BJ (cell line): ENCODE measurements at places on chromosomes 6 and 20.

DNA sequence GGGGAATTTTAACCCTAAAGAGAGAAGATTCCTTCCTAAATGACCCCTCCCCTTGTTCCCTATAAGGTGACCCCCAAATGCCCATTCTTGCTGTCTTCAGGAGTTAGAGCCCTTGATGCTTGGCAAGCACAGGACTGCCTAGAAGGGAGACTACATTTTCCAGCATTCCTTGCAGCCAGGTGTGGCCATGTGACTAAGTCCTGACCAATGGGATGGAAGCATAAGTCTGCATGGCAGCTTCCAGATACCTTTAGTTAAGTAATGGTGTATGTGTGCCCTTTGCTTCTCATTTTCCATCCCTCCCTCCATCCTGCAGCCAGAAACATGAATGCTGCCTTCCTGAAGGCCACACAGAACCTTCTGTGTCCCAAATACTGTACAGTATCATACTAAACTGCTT lies 5.5 kb downstream of the BFSP1 start:
- DNase-seq = no peak

DNA sequence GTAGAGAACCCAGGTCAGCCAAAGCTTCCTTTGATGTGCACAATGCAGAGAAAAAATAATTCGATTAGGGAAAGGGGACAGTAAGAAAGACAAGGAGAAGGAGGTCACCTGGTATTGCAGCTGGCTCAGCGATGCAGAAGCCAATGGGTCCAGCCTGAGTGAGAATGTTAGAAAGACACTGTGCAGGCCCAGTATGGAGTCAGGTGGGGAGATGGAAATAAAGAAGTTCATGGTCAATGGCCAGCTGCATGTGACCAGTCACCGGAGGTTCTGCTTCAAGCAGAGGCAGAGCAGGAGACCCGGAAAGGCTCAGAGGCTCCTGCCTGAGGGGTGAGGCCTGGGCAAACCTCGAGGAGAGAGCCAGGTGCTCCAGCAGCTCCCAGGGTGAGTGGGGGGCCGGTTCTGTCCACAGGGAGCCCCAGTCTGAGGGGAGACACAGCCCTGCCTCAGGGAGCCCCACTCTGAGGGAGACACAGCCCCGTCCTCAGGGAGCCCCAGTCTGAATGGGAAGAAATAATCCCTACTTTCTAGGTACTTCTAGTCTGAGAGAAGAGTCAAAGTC lies 51.3 kb downstream of the LRFN2 start:
- DNase-seq = no peak

- peak; percentile 1 for DNase-seq
Measured at GRCh38 chr20:52593654-52594053, 378.5 kb upstream of the TSHZ2 start.

- no peak for DNase-seq
Measured at GRCh38 chr6:135012349-135012748, 42.3 kb downstream of the HBS1L start.

DNA sequence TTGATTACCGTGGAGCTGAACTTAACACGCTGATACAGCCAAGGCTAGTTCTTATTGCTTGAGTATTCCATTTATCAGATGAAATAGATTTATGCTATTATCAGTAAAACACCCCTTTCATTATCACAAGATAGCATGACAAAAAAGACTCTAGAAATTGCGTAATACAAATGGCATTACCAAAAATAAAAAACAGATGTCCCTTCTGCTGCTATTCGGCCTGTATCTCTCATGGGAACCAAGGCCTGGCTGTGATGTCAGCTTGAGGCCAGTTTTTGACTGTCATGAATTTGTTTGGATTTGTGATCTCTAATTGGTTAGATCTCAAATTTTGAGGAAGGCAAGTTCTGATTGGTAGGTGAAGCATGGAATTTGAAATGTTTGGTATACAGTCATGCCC lies 25.2 kb downstream of the MEI4 start:
- DNase-seq = no peak

DNA sequence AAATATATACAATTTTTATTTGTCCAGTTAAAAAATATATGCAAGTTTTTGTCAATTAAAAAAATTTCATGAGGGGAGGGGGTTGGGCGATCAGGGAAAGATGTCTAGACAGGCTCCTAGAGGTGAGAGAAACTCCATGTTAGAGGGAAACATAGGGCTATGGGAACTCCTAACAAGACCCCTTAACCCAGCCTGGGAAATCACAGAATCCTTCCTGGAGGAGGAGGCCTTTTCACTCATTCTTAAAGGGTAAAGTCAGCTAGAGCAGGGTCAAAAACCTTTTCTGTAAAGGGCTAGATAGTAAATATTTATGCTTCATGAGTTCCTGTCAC lies 75.9 kb upstream of the PTPN1 start:
- DNase-seq = no peak

GRCh38 chr20:22821796-22822195 lies 213.3 kb upstream of the SSTR4 start:
- DNase-seq = no peak

DNA sequence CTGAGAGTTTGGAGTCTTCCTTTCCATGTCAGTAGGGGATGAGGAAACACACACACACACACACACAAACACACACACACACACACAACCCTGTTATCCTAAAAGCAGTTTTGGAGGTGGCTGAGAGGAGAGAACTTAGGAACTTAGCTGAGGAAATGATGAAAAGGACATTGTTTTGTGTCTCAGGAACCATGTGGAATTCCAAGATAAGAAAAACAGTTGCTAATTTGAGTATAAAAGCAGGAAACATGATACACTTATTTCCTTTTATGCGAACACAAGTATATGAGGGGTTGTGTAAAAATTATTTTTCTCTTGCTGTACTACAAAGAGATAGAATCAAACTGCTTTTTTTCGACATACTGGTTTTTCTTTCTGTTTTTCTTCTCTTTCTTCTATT lies at the start of gene MYCT1:
Gene MYCT1, plus strand, starts transcription at position 264 of the 400 bp plus-strand sequence. Its CDS starts 6 bp downstream, at position 270.
- DNase-seq = no peak

DNA sequence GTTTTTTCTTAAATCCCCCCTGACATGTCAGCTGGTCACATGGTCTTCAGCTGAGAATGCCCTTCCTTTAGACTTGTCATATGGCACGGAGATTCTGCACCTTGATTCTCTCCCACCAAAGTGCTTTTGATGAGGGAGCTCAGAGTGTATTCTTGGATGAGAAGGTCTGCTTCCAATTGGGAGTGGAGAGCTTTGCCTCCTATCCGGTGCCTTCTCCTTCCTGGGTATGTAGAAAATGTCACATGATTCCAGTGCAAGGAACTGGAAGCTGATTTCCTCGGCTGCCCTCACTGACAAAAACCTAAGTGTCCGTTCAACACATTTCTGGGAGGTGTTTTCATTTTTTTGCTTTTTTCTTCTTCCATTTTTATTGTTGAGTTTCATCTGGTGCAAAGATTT lies 197.2 kb downstream of the TFAP2C start:
- no peak for DNase-seq

GRCh38 chr20:57544838-57545564 lies 15.9 kb upstream of the PCK1 start:
- no peak for DNase-seq

DNA sequence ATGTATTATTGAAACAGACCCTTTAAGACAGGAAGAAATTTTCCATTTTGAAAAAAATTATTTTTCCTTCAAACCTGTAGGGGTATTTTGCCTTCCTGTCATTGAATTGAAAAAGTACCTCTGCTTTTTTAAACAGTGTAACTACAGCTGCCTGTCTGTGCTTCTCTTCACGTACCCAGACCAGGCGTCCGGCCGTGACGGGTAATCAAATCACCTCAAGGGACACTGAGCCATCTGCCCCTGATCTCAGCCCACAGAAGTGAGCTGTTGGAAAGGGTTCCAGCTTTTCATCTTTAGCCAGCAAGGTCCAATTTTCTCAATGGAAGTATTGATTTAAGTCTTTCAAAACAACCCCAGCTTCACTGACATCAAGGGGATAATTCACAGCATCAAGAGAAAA lies 58.0 kb downstream of the SLC35D3 start:
- no peak for DNase-seq

GRCh38 chr6:53464927-53465460 lies 79.9 kb downstream of the GCLC start:
- no peak for DNase-seq

- DNase-seq = no peak
Measured at GRCh38 chr20:10792291-10792690, 118.5 kb upstream of the JAG1 start.

GRCh38 chr20:50798650-50799049 lies 3.8 kb downstream of the BCAS4 start:
- no peak for DNase-seq

DNA sequence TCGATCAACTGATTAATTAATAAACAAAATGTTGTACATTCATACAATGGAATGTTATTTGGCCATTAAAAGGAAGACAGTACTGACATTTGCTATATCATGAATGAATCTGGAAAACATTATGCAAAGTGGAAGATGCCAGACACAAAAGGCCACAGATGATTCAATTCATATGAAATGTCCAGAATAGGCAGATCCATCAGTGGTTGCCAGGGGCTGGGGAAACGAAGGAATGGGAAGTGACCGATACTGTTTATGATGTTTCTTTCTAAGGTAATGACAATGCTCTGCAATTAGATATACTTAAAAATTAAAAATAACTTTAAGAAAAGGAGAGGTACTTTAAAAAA lies 37.2 kb downstream of the ELOVL5 start:
- no peak for DNase-seq

- DNase-seq = no peak
Measured at GRCh38 chr6:133114973-133115372, 126.2 kb upstream of the EYA4 start.

DNA sequence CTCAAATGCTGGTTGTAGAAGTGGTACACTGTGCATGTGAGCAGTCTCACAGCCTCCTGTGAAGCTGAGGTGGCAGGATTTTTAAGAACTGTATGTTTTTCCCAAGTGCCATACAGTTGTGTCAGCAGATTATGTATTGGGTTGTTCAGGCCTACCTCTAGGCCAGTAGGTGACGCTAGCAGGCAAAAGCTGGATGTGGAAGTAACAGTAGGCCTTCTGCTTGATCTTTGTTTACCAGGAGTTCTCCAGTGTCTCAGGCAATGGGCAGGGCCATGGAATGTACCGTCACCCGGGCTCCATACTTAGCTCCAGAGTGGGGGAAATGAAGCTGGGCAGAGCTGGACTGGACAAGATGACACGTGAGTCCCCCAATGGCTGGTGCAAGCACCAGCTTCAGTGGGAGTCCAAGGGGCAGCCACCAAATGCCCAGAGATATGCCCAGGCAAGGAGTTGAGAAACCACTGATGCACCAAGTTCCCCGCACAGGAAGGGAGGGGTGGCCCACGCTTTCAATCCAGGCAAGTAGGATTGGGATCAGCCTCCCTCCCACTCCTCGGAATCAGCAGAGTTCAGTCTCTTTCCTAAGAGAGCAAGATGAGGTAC lies 289.7 kb downstream of the HTR1B start:
- no peak for DNase-seq

GRCh38 chr6:87498048-87498447 lies 25.3 kb downstream of the SLC35A1 start:
- DNase-seq = no peak

DNA sequence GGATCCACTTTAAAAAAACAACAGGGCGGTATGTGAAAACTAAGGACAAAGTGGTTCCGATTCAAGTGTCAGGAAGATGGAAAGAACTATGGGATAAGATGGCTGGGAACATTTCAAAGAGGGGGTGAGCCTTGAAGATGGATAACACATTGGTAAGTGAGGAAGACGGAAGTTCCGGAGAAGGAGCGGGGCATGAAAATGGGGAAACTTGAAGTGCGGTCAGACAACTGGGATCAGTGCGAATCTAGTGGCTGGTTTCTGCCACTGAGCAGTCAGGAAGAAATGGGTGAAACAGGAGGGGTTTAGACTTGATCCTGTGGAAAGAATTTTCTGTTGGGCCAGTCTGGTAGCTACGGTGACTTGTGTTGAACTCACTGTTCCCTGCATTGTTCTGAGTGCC lies 1.2 kb downstream of the NAA20 start:
- DNase-seq = no peak

GRCh38 chr6:130674604-130675003 lies 152.6 kb upstream of the SMLR1 start:
- DNase-seq = no peak

DNA sequence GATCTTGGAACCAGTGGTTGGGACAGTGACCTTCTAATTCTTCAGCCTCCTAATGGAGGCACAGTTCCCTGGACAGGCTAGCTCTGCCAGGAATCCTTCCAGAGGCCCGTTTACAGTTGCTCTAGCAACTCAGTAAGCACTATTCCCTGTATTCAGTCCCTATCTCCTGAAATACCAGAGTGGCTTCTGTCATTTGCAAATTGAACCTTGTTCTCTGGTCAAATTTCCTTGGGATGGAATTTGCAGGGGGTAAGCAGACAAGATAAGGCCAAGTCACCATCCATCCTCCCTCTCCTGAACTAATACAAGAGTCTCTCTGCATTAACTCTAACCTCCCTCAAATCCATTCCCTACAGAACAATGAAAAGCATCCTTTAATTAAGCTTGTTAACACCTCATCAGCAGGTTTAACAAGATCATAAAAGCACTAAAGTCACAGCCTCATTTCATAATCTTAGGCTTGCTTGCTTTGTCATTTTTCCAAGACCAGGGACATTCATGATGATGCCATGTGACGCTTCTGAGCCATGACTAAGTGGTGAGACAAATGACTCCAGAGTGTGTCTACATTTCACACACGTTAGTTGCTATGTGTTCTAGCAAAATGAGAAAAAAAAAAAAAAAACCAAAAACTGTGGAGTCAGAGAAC lies 37.1 kb downstream of the SLC22A23 start:
- DNase-seq = no peak

DNA sequence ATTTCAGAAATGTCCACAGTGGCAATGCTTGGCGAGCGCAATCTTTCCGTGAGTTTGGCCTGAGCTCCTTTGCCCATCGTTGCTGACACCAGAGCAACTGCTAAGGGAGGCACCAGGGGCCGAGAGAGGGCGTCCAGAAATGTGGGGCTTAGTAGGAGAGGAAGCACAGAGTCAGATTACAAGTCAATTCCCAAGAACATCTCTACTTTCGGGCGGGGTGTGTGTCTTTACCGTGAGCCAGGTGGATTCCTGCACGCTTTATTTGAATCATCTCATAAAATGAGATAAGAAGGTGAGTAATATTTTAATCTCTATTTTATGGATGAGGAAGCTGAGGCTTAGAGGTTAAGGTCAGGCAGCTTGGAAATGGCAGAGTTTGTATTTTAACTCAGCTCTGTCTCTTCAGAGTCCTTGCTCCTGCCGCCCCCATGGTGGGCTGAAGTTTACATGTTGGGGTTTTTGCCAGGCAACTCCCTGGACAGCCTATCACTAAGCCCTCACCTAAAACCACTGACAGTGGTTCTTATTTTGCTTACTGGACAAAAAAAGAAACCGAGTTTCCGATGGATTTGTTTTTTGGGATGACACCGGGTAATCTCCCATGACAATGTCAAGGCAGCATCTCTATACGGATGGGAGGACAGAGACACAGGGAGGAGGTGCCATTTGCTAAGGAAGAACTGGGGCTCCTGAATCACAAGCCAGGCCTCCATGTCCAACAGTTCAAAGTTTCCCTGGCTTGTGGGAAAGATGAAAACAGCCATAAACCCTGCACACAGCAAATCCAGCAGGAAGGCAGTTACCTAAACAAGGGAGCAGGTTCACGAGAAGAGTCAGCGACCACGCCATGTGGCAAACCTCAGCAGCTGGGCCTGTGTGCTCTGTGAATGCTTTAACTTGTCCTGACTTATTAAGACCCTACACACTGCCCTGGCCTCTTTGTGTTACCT lies 112.6 kb upstream of the SLC24A3 start:
- DNase-seq = no peak

GRCh38 chr20:40467703-40468411 lies 221.2 kb downstream of the MAFB start:
- DNase-seq = no peak
